ENCODE measurements at places on chromosomes 13 and 19.

DNA sequence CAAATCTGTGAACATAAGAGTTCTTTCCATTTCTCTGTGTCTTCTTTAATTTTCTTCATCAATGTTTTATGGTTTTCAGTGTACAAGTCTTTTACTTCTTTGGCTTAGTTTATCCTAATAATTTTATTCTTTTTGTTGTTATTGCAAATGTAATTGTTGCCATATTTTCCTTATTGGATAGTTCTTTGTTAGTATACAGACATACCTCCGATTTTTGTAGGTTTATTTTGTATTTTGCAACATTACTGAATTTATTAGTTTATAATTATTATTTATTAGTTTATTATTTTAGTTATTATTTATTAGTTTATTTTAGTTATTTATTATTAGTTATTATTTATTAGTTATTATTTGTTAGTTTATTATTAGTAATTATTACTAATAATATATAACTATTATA lies 43.4 kb downstream of the WTIP start:
- DNase-seq: no peak

DNA sequence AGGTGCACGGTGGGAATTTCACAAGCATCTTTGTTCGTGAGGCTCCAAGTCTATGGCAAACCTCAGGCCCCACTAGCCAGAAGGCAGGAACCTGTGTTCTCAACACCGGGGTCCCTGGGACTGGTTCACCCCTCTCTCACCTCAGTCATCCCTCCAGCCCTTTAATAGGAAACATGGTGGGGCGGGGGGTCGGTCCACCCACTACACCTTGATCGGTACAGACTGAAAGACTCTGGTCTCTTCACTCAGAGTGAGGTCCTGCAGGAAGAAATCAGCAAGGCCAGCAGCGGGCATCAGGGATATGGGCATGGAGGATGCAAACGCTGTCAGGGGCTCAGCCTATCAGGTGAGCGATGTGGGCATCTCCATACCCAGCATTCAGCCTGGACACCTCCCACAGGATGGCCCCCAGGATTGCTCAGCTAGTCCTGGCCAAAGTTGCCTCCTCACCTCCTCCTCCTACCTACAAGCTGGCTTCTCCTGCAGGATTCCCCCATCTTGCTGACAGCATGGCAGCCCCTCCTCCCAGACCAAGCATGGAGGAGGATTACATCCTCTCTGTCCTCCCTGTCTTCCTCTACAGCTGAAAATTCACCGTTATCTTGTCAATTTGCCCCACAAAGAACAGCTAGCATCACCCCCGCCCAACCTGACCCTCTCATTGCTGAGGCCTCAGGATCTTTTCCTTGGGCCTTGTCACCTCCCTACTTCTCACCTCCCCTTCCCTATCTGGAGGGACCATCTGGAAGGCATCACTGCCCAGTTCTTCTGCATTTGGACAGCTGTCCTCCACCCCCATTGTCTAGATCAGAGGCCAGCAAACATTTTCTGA lies 37.3 kb upstream of the CD33 start:
- no peak for DNase-seq

- DNase-seq: no peak
Observed at GRCh38 chr19:54418030-54418929, 3.0 kb downstream of the TTYH1 start.

GRCh38 chr13:97248243-97248642 lies 26.1 kb downstream of the MBNL2 start:
- DNase-seq: no peak

DNA sequence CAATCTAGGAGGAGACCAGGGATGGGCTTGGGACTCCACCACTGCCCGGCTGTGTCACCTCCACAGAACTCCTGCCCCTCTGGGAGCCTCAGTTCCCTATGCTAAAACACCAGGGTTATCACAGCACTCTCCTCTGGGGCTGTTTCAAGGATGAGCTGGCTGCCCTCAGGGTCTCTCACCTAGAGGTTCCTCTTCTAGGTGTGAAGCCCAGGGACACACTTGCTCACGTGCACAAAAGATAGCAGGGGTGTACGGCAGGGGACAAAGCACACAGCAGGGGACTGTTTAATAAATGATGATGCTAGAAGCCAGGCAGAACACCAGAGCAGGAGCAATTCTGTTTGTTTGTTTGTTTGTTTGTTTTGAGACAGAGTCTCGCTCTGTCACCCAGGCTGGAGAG lies 16.8 kb upstream of the LYPD3 start:
- no peak for DNase-seq

DNA sequence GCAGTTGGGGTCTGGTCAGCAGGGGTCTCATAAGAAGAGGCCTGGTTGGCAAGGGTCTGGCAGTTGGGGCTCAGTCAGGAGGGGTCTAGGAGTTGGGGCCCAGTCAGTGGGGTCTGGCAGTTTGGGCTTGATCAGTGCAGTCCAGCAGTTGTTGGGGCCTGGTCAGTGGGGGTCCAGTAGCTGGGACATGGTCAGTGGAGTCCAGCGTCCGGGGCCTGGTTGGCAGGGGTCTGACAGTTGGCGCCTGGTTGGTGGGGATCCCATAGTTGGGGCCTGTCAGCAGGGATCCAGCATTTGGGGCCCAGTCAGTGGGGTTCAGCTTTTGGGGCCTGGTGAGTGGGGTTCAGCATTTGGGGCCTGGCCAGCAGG lies 60.5 kb upstream of the TPM4 start:
- no peak for DNase-seq

- DNase-seq: no peak
Observed at GRCh38 chr13:22287343-22287920, 616.6 kb downstream of the FGF9 start.

GRCh38 chr13:57558051-57558467 lies 73.5 kb upstream of the PCDH17 start:
- DNase-seq: no peak

- no peak for DNase-seq
Observed at GRCh38 chr13:22883262-22883840, 297.4 kb upstream of the SGCG start.

DNA sequence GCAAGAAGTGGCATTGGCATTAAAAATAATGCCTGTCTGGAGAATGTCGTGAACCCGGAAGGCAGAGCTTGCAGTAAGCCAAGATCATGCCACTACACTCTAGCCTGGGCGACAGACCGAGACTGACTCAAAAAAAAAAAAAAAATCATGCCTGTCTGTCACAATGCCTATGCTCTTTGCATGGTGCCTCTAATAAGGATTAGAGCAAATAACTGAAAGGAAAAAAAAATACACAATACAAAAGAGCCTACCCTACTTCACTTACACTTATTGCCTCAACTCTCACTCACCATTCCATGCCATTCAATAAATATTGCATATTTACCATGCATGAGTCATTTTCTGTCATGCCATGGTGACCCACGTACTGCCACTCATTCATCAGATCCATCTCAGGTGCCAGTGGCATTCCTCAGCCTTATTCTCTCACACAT lies 49.1 kb downstream of the TBC1D4 start:
- DNase-seq: no peak

- no peak for DNase-seq
Observed at GRCh38 chr19:44808463-44809371, at the start of gene BCAM. BCAM (plus strand) TSS chr19:44809103; CDS start chr19:44809125, 22 bp downstream.

- DNase-seq: no peak
Observed at GRCh38 chr13:99282264-99283231, 24.4 kb upstream of the GPR18 start.

- DNase-seq: no peak
Observed at GRCh38 chr19:11539495-11540365, 1.1 kb downstream of the CNN1 start.

DNA sequence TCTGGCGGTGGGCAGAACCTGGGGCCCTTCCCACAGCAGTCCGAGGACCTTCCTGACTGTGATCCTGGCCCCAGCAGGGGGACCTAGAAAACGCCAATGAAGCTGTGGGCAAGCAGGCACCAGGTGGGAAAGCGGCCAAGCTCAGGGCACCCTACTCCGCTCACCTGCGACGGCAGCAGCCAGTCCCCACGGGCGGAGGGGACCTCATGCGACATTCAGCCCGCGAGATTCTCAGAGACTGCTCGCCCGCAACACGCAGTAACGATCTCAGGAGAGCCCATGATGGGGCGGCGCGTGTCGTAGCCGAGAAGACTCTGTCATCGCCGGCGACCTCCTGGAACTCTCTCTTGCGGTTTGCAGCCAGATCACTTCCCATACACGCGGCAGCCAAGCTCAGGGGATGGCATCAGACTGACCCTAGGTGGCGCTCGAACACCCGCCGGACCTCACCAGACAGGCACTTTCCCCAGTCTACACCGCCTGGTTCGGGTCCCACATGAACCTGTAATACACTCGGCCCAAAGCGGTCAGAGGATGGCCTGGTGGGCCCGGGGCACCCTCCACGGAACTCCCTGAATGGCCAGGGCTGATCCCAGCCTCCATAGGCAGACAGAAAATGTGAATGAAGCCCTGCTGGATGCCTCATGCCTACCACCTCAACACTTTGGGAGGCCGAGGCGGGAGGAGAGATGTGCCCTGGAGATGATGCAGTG lies 26.5 kb downstream of the MAN2B1 start:
- no peak for DNase-seq

- DNase-seq: no peak
Observed at GRCh38 chr13:79447141-79447540, 33.8 kb upstream of the NDFIP2 start.

GRCh38 chr19:47305309-47305751 lies 4.3 kb upstream of the C5AR1 start:
- no peak for DNase-seq

DNA sequence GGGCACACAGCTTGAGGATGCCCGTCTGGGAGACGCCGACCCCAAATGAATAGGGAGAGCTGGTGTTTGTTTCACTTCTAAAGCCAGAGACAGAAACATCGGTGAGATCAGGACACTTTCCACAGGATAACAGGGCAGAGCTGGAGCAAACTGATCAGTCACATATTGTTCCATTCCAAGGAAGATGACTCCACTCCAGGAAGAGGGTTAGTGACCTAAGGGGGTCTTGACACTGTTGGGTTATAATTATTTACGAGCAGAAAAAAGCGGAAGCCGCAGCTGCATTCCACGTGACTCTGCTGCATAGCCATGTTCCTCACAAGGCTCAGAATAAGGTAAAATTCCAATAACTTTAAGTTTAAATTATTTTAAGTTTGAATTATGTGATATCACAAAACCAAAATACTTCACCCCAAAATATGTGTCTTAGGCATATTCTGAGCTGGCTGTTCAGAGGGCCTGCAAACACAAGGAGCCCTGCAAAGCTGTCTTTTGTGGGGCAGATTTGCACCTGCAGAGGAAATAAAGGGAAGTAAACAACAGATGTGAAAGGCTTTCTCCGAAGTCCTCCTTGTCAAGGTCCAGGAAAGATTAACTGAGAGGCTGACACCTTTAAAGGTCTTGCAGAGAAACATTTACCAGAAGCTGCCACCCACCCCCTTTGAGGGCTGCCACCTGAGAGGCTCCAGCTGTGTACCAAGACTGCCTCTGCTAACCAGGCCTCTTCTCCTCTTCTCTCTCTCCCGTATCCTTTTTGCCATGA lies 819.2 kb downstream of the UQCRFS1 start:
- DNase-seq: no peak

- DNase-seq: no peak
Observed at GRCh38 chr13:103466761-103467160, 400.5 kb upstream of the SLC10A2 start.

DNA sequence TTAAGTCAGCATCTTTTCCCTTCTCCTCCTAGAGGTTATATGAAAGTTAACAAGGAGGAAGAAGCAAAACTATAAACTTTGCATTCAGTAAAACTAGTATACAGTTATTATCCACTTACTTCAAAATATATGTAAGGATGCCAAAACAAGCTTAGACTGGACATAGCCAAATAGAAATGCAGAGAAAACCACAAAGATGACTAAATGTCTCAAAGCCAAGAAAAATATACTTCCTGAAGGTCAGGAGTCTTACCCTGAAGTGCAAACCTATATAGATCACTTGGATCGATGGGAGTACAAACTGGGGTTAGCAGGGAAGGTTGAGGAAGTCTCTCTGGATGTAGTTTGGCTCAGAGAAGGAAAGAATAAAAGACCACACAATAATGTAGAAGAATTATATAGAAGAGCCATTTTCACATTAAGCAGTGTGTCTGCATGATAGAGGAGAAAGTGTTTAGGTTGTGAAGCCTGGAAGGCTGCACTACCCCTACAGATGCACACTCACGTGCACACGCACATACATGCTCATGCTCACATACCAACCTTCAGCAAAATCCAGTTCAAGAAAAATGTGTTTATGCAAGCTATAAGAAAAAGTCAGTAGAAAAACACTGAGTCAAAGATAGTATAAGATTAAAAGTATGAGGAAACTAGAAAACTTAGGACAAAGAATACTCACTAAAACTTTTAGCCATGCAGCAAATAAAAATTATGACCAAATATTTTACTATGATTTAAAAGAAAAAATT lies 112.1 kb upstream of the RXFP2 start:
- DNase-seq: no peak

DNA sequence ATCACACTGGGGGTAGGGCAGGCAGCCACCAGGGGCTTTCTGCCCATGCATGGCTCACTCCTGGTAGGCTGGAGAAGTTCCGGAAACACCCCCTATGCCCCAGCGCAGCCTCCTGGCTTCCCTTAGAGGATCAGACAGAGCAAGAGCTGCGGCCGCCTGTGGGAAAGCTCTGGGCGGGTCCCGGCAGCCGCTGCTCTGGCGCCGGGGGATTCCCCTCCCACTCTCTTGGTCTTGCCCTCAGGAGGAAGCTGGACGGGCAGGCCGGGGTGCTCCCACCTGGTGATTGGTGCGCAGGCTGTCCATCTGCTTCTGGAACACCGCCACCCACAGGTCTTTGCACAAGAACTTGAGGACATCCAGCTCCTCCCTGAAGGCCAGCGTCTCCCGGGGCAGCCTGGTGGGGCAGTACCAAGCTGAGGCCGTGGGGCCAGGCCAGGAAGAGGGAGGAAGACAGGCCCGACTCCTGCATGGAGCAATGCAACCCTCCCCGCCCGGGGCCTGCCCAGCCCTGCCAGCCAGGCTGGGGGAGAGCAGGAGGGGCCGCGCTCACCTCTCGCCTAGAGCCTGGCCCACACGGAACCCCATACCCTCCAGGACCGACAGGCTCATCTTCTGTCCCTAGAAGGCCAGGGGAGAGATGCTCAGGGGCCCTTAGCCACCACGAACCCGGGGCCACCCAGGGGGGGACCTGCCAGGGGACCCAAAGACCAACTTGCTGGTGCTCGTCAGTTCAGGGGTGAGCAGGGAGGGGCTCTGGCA lies 4.0 kb upstream of the NKPD1 start:
- no peak for DNase-seq

DNA sequence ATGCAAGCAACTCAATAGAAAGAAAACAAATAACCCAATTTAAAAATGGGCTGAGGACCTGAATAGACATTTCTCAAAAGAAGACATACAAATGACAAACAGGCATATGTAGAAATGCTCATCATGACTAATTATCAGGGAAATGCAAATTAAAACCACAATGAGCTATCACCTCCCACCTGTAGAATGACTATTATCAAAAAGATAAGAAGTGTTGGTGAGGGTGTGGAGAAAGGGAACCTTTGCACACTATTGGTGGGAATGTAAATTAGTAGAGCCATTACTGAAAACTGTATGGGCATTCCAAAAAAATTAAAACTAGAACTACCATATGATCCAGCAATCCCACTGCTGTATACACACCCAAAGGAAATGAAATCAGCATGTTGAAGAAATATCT lies 212.2 kb downstream of the SUCLA2 start:
- DNase-seq: no peak

Measured in NCI-H1417 treated with DMSO at 0.1 percent for 48 hours (cell line).